ENCODE measurements at places on chromosomes 16 and 17.

- no peak for DNase-seq
These were observed 131.8 kb downstream of the UTP18 start for GRCh38 chr17:51391982-51392654.

- DNase-seq: no peak
These were observed 17.7 kb downstream of the KDM8 start for GRCh38 chr16:27220991-27221390.

DNA sequence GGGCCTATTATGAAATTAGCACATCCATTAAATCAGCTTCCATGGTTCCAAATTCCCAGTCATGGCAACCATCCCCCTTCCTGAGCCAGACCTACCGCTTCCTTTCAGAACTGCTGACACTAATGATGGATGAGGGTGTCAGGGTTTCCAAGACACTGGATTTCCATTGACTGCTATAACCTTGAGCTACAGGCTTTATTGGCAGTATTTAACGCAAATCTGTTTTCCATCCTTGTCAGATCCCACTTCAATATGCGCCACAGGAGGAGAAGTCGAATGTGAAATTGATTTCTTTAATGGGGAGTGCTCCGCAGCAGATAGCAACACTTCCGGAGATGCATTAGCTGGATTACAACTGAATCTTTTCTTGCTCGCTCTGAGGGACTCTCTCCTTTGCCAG lies 197.1 kb downstream of the HS3ST4 start:
- DNase-seq: no peak

DNA sequence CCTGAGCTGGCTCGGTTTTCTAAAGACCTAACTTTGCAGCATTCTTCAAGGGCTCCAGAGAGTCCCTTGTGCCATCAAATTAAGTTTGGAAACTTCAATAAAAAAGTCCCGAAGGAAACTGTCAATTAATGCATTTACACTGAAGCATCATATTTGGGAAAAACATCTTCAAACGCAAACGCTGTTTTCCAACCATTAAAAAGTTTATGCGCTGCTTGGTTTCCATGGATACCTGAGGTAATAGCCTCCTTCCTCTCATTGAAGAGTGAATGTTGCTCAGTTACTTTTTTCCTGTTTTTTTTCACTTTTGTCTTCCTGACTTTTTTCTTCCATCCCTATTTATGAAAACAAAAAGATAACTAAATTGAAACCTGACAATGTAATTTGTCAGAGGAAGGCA lies 399.1 kb downstream of the MAF start:
- no peak for DNase-seq

- no peak for DNase-seq
These were observed 261.4 kb downstream of the MAP2K4 start for GRCh38 chr17:12282056-12282455.

DNA sequence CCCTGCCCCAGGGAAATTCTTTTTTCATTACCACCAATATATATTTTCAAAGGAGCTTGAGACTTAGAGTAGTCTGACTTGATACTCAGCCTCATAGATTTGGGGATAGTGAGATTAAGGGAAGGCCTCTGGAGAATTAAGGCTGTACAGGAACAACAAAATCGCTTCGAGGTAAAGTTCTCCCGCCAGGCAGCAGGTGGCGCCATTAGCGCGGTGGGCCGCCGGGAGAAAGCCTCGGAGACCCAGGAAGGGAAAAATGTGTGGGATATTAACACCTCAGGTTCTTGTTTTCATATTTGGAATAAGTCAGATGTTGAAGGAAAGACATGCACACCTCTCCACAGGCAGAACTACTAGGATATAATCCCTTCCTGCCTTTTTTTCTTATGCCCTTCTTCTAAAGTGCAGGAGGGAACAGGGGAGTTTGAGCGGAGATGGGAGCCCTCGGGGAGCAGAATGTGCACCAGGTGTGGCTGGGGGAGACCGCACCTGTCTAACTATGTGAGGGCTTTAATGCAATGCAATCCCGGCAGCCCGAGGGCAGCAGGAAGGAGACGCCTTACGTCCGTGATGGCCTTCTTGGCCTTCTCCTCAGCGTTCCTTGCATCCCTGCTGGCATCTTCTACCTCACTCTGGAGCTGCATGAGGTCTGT lies 25.9 kb downstream of the MYH3 start:
- no peak for DNase-seq

GRCh38 chr16:82175627-82176026 lies 5.6 kb upstream of the MPHOSPH6 start:
- no peak for DNase-seq

- DNase-seq: no peak
These were observed 7.3 kb upstream of the SSTR2 start for GRCh38 chr17:73157521-73157890.

DNA sequence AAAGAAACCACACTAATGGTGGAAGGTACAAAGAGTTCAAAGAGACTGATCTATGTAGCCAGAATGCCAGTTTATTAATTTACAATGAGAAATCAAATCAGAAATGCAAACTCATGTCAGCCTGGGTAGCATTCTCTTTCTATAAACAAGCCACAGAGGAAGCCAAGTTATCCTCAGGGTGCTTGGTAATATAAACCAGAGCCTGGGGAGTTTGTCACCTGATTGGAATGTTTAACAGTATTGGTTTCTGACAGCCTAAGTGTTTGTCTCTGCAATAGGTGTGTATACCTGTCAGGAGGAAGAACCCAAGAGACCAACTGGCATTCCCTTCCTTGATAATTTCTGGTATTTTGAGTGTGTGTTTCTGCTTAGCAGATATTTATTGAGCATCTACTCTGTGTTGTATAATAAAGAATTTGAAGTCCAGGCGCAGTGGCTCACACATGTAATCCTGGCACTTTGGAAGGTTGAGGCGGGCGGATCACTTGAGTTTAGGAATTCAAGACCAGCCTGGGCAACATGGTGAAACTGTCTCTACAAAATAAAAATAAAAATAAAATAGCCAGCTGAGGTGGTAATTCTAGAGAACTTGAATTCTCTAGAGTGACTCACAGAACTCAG lies 3.1 kb upstream of the C17orf58 start:
- no peak for DNase-seq

- DNase-seq: no peak
These were observed 133.8 kb upstream of the PLCG2 start for GRCh38 chr16:81645266-81645694.
